ENCODE measurements at places on chromosomes 7 and 10. TPM values are rescaled to one million over a fixed set of nuclear protein-coding genes. Genes with fewer than 3 reads are reported as not detected.

The SMO gene
- 0.39 TPM for total RNA-seq

The HPSE2 gene
- not detected for total RNA-seq

DNA sequence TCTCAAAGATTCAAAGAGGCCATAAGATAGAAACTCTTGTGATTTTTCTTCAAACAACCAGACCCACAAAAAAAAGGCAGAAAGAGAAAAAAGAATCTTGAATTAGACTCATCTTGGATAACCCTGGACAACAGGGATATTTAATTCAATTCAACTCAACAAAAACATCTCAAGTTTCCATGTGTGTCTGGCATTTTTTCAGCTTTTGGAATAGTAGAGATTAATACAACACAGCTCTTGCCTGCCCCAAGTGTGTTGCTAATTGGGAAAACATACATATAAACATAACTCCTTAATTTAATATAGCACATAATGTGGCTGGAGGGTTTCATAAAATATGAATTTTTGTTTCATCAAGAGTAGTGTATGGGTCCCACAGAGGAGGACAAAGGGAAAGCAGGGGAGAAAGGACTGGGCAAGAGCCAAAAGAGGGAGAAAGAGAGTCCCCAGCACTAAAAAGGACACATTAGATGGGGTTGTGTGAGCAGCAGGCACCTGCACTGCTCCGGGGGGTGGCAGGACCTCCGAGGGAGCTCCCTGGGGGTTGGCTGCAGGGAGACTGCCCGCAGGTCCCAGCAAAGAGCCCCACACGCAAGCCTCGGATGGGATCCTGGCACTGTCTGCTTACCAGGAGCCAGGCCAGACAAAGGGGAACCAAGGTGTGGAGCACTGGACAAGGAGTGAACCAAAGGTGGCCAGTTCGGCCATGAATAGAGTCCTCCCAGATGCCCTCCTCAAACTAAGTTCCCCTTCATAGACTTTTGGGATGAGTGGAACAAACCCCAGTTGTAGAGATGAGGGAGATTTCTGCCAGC, 65.6 kb upstream of the TMEM72 start:
- H3K27ac ChIP-seq: no peak overlapping the region
- H3K4me1 ChIP-seq: no peaks in the 10 kb centered on the region
- no peaks in the 10 kb centered on the region for H3K36me3 ChIP-seq
- H3K4me3 ChIP-seq: no peak overlapping the region
- no peaks in the 10 kb centered on the region for H3K27me3 ChIP-seq

The CCL24 gene
- not detected for total RNA-seq

DNA sequence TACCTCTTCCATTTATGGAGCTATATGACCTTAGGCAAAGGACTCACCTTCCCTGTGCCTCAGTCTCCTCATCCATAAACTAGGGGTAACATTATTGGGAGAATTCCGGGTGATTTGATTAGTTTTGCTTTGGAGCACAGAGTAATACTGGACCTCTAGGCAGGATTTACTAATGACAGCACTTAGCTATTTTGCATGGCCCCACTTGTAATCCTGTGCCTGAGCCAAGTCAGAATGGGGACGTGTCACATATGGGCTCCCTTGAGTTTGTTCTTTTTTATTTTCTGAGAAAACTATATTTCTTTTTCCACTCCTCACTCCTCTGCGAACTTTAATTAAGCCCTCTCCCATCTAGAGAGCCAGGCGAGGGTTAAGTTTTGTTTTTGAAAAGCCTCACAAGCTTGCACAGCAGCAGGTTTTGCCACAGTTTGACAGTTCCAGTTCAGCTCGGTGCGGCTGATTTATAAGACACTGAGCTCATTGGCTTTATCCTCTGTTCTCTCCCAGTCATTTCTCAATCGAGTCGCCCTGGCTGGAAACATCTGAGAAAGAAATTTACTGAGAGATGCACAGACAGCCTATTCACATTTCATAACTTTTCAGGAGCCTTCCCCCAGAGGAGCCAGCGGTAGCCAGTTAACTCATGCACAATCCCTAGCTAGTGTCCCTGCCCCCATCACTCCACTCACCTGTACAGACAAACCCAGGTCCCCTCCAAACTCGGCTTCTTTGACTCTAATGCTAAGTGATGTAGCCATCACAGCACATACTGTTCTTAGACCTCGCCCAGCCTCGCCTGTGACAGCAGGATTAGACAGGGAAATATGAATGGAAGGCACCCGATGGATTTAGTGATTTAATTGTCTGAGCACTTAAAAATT, 441.9 kb upstream of the NPVF start:
- DNase-seq: no peak
- H3K36me3 ChIP-seq: no peaks in the 10 kb centered on the region
- no peaks in the 10 kb centered on the region for H3K4me1 ChIP-seq

The RARRES2 gene
- 0.46 TPM for total RNA-seq

DNA sequence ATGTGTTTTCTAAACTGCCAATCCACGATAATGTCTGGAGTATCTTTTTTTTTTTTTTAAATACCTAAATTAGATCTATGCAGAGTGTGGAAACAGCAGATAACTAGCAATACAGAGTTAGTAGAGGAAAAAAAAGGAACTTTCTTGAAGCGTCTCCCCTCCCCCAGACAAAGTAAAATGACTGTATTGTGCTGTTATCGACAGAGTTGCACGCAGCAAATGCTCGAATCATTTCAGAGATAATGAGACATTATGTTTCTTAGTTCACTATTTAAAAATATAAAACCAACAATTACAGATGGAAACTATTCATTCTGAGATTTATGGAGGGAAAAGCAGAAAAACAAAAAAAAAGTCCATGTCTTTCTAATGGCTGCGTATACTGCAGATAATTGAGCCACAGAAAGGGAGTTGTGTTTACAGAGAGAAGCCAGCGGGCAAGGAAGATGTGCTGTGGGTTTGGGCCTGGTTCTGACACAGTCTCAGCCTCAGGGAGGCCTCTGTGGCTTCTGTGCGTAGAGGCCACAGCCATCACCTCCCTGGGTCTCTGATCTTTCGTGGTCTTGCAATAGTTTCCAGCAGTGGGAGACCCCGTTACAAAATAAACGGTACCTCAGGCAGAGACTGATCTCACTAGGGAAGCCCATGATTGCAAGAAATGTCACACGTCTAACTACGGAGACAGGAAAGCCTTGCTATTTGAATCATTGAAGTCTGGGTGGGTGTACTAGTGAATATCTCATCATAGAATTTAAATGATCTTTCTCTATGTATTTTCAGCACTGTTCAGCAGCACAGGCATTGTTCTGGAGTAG, 19.1 kb upstream of the KLF6 start:
- no peak overlapping the region for H3K4me3 ChIP-seq
- peaks cover 40% of the 10 kb centered on the region for H3K4me1 ChIP-seq
- peak; percentile 43 for DNase-seq
- no peaks in the 10 kb centered on the region for H3K36me3 ChIP-seq
- H3K27me3 ChIP-seq: no peaks in the 10 kb centered on the region

The NEUROD6 gene
- total RNA-seq: not detected

The CLDN4 gene
- not detected for total RNA-seq

DNA sequence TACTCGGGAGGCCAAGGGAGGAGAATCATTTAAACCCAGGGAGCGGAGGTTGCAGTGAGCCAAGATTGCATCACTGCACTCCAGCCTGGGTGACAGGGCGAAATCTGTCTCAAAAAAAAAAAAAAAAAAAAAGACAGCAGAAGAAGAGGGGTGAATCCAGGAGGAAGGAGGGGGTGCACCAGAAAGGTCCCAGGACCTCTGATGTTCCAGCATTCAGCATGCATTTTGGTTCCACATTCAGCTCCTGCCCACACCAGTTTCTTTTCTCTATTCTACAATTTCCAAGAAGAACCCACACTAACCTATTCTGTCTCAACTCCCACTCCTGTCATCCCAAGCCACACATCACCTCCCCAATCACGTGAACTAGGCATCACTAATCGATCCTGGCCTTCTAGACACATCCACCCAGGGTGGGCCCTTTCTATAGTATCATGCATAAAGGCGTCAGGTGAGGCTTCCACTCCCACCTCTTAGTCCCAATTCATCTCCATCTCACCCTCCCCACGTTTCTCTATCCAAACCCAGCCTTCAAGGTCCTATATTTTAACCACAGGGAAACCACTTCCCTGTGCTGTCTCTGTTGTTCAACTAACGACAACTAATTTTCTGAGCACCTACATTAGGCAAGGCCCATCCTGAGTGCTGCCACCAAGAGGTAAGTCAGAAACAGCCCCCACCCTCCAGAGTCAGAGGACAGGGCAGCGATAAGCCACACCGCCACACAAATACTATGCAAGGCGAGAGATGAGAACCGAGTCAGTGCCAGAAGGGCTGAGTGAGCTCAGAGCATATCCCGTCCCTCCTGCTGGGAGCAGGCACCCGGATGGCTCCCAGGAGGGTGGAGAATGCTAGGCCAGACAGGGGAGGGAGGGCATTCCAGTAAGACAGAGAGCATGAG, 2.2 kb downstream of the ANXA11 start:
- peaks cover 58% of the 10 kb centered on the region for H3K4me1 ChIP-seq
- peak; percentile 71 for DNase-seq
- no peaks in the 10 kb centered on the region for H3K36me3 ChIP-seq
- H3K27me3 ChIP-seq: no peaks in the 10 kb centered on the region
- peak overlapping the region; percentile 91 for H3K27ac ChIP-seq

The TMEM273 gene
- 36.0 TPM for total RNA-seq

The CLRN3 gene
- total RNA-seq: not detected

The AOAH gene
- total RNA-seq: 4.7 TPM

GRCh38 chr10:34228066-34228465, 587.0 kb downstream of the PARD3 start:
- no peak for DNase-seq
- no peak overlapping the region for H3K27ac ChIP-seq
- no peaks in the 10 kb centered on the region for H3K36me3 ChIP-seq
- no peaks in the 10 kb centered on the region for H3K27me3 ChIP-seq
- H3K4me1 ChIP-seq: no peaks in the 10 kb centered on the region

The HK1 gene
- total RNA-seq: 40.8 TPM

The HHEX gene
- total RNA-seq: 155 TPM

GRCh38 chr10:28094121-28094520, 95.2 kb upstream of the ODAD2 start:
- H3K4me3 ChIP-seq: no peak overlapping the region
- H3K36me3 ChIP-seq: no peaks in the 10 kb centered on the region
- no peak overlapping the region for H3K27ac ChIP-seq
- no peaks in the 10 kb centered on the region for H3K27me3 ChIP-seq
- DNase-seq: no peak

GRCh38 chr7:762885-763284, 35.8 kb upstream of the PRKAR1B start:
- H3K36me3 ChIP-seq: peaks cover 32% of the 10 kb centered on the region
- H3K4me1 ChIP-seq: no peaks in the 10 kb centered on the region
- no peak for DNase-seq
- no peak overlapping the region for H3K27ac ChIP-seq
- no peak overlapping the region for H3K4me3 ChIP-seq

DNA sequence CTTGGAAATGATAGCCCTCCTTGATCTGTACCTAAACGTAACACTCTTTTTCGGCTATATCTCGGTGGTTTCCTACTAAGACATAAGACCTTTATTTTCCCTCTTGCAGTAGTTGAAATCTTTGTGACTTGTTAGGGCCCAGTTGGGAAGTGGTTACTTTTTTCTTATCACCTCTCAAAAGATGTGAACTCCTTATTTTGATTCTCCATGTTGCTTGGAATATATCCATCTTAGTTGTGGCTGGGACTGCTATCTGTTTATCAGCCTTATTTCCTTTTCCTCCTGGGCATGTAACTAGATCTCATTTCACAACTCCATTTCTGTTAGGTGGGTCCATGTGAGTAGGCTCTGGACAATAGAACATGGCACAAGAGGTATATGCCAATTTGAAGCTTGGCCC, 4.1 kb upstream of the CPED1 start:
- H3K27ac ChIP-seq: no peak overlapping the region
- no peak overlapping the region for H3K4me3 ChIP-seq
- DNase-seq: no peak
- peaks cover 17% of the 10 kb centered on the region for H3K4me1 ChIP-seq
- H3K36me3 ChIP-seq: no peaks in the 10 kb centered on the region
- H3K27me3 ChIP-seq: no peaks in the 10 kb centered on the region

DNA sequence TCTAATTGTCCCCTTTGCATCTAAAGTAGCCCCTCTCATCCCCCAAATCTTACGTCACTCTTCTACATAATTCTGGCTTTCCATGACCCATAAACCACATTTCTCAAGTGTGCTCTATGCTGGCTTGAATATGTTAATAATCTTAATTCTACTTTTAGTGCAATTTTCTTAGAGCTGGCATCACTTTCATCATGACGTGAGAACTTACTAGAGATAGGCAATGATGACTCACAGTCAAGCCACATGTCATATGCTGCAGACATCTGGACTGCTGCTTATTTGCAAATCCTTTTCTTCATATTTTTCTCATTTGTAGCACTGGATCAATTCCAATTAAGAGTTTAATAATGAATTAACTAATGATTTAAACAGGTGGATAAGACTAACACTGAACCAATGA, 260.7 kb upstream of the PRKCQ start:
- no peaks in the 10 kb centered on the region for H3K27me3 ChIP-seq
- no peak overlapping the region for H3K27ac ChIP-seq
- no peaks in the 10 kb centered on the region for H3K4me1 ChIP-seq
- DNase-seq: no peak
- H3K36me3 ChIP-seq: no peaks in the 10 kb centered on the region
- no peak overlapping the region for H3K4me3 ChIP-seq

- H3K36me3 ChIP-seq: no peaks in the 10 kb centered on the region
- no peaks in the 10 kb centered on the region for H3K27me3 ChIP-seq
- H3K27ac ChIP-seq: no peak overlapping the region
- no peak for DNase-seq
Measured at GRCh38 chr10:34154383-34154900, 660.7 kb downstream of the PARD3 start.

The IDI1 gene
- 60.7 TPM for total RNA-seq

DNA sequence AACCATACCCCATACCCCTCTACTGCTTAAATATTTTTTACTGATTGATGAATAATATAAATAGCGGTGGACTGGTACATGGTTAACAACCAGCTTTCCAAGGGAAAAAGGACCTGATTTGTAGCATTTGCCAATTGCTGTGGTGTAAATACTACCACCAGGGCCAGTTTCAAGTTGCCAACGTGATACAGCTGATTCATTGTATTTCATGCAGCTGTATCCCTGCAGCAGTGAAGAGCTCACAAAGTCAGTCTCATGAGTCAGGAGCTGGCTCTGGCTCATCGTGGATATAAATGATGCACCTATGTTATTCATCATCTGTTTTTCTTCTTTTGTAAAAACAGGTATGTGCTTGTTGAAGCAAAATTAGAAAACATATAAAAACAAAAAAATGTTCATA, 15.2 kb downstream of the CALML5 start:
- no peak overlapping the region for H3K4me3 ChIP-seq
- H3K4me1 ChIP-seq: no peaks in the 10 kb centered on the region
- H3K27ac ChIP-seq: no peak overlapping the region
- H3K27me3 ChIP-seq: no peaks in the 10 kb centered on the region
- DNase-seq: no peak
- H3K36me3 ChIP-seq: no peaks in the 10 kb centered on the region

The UNCX gene
- total RNA-seq: not detected

- H3K27me3 ChIP-seq: no peaks in the 10 kb centered on the region
- H3K36me3 ChIP-seq: no peaks in the 10 kb centered on the region
- H3K27ac ChIP-seq: no peak overlapping the region
- DNase-seq: no peak
- no peaks in the 10 kb centered on the region for H3K4me1 ChIP-seq
Measured at GRCh38 chr7:51213618-51214017, 103.0 kb downstream of the COBL start.

- no peaks in the 10 kb centered on the region for H3K27me3 ChIP-seq
- DNase-seq: peak; percentile 50
- H3K4me1 ChIP-seq: peaks cover 32% of the 10 kb centered on the region
- no peaks in the 10 kb centered on the region for H3K36me3 ChIP-seq
Measured at GRCh38 chr10:13351340-13351915, 3.3 kb upstream of the SEPHS1 start.

The PTPRN2 gene
- total RNA-seq: 1.5 TPM

Measured in B cell (primary cell).